AML-193 (cell line): ENCODE measurements at places on chromosomes 5 and 9.
A peak's percentile ranks its signal among the peaks of the same experiment; 100 is the strongest.

- DNase-seq: no peak
Measured at GRCh38 chr5:132383984-132384383, 14.5 kb downstream of the SLC22A5 start.

- DNase-seq: no peak
Measured at GRCh38 chr5:133332439-133333024, 279.8 kb downstream of the FSTL4 start.

DNA sequence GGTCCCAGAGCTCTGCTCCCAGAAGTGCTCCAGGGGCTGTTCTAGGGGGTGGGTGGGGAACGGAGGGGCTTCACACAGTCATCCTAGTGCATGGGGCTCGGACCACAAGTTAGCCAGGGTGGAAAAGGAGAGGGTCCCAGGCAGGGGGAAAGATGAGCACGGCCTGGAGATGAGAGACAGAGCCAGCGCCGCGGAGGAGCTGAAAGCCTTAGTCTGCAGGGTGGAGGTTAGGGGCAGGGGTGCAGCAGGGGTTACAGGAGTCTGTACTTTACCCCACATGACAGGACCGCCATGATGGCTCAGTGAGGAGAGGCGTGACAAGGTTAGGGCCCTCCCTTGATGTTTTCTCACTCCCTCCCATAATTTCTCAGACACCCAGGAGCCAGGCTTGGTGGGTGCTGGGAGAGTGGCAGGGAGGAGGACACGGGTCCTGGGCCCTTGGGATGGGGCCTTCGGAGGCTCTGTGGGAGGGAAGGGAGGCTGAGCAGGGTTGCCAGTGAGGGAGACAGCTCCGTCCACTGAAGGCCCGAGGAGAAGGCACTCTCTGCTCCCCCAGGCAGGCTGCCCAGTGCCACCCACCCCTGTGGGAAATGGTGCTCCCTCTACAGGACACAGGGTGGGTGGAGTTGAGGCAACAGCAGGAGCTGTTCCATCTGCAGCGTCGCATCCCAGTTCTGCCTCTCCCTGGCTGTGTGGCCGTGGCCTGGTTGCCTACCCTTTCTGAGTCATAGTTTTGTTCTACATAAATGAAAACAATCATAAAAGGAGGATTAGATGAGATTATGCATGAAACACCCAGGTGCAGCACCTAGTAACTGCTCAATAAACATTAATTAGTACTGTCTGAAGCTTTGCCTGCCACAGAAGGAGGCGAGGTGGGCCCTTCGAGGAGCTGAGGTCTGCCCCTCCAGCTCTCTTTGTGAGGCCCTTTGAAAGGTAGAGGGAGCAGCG lies 66.2 kb downstream of the NDST1 start:
- DNase-seq: no peak

DNA sequence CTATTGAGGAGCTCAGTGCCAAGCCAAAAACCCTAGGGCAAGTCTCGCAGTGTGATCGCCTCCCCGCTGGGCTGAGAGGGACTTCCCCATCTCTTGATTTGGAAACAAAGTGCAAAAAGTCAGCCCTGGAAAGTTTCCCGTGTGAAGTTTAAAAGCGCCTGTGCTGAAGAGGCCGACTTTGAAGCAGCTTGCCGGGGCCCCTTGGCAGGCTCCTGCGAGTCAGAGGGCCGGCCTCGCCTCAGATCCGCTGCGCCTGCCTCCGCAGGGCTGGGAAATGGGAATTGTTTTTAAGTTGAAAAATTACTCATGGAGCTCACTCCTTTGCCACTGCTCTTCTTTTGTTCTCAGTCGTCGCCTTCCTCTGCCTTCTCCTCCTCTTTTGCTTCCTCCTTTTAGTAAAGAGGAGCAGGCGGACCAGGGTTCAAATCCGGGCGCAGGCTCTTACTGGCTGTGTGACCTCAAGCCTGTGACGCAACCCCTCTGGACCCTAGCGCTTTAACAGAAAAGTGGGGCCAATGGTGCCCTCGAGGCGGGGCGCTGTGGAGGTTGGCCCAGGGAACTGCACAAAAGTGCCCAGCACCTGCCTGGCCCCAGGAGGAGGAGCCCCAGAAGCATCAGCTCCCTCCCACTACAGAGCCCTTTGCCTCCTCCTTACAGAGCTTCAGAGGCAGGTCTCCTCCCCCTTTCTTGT lies 14.7 kb upstream of the LHX2 start:
- DNase-seq: no peak

- no peak for DNase-seq
Measured at GRCh38 chr5:80834710-80835109, 125.5 kb upstream of the RASGRF2 start.

GRCh38 chr9:81964218-81965171 lies 21.2 kb downstream of the SPATA31D3 start:
- no peak for DNase-seq

- no peak for DNase-seq
Measured at GRCh38 chr9:99026956-99027298, 78.0 kb upstream of the TGFBR1 start.

GRCh38 chr5:65926276-65926783 lies at the start of gene ERBIN:
Gene ERBIN, plus strand, starts transcription at chr5:65926575. Its CDS starts 66,144 bp downstream, at chr5:65992719.
- peak; percentile 53 for DNase-seq

- DNase-seq: no peak
Measured at GRCh38 chr5:58738336-58738735, 155.5 kb downstream of the RAB3C start.

DNA sequence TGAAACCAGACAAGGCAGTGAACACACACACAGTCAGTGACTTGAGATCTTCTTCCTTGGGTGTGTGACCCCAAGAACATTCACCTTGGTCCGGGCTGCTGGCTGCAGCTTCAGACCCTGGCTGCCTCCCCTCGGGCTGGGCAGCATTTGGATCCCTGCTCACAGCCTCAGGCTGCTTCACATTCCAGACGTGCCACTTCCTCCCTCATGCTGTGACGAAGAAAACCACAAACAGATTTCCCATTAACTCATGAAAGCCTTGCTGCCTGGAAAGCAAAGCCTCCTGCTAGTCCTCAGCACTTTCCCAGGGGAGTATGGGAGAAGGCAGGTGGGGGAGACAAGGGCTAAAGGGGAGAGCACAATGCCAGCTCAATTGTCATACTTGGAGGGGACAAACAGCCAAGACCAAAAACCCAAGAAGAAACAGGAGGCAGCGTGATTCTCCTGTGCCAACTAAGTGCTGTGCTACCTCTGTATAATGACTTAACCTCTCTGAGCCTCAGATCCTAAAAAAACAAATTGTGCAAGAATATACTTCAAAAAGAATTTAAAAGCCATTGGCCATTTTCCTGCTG lies 594.6 kb upstream of the BRINP1 start:
- DNase-seq: no peak

GRCh38 chr5:128681764-128682592 lies 143.9 kb upstream of the FBN2 start:
- DNase-seq: no peak

GRCh38 chr9:39587844-39588499 lies 232.5 kb downstream of the SPATA31A1 start:
- DNase-seq: no peak

GRCh38 chr5:168736281-168736831 lies 157.2 kb upstream of the PANK3 start:
- no peak for DNase-seq

GRCh38 chr5:157463621-157464518 lies 3.9 kb downstream of the NIPAL4 start:
- no peak for DNase-seq

DNA sequence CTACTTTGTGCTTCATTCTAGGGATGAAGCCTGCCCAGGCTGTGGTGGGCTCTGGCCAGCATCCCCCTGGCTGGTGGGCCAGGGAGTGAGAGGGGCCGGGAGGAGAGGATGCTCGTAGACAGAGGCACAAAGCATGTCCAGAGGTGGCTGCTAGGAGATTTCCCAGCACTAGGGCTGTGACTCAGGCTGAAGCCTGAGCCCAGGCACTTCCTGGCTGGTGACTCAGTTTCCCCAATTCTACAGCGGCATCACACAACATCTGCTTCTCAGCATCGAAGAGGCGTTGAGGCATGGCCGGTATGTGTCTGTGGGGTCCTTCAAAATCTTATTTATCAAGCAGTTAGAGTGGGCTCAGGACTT lies 55.6 kb downstream of the DUSP1 start:
- no peak for DNase-seq

GRCh38 chr5:157611571-157612476 lies 36.2 kb upstream of the ADAM19 start:
- DNase-seq: no peak

- DNase-seq: no peak
Measured at GRCh38 chr9:34928921-34929320, 29.2 kb upstream of the PHF24 start.

GRCh38 chr9:91655215-91655614 lies 231.6 kb upstream of the NFIL3 start:
- no peak for DNase-seq

DNA sequence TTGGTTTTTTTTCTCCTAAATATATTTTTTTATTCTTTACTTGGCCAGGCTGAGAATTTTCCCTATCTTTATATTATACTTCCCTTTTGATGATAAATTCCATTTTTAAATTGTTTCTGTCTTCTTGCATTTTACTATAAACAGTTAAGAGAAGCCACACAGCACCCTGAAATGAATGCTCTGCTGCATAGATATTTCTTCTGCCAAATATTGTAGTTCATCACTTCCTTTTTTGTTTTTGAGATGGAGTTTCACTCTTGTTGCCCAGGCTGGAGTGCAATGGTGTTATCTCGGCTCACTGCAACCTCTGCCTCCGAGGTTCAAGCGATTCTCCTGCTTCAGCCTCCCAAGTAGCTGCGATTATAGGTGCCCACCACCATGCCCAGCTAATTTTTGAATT lies 8.5 kb upstream of the INIP start:
- DNase-seq: no peak

- no peak for DNase-seq
Measured at GRCh38 chr9:34988218-34989002, 1.1 kb upstream of the DNAJB5 start.

GRCh38 chr5:178994580-178995340 lies at the start of gene GRM6:
Gene GRM6, minus strand, starts transcription at chr5:178995320. Its CDS starts 376 bp downstream, at chr5:178994944.
- no peak for DNase-seq

GRCh38 chr9:101455656-101456240 lies 20.2 kb upstream of the ALDOB start:
- no peak for DNase-seq

DNA sequence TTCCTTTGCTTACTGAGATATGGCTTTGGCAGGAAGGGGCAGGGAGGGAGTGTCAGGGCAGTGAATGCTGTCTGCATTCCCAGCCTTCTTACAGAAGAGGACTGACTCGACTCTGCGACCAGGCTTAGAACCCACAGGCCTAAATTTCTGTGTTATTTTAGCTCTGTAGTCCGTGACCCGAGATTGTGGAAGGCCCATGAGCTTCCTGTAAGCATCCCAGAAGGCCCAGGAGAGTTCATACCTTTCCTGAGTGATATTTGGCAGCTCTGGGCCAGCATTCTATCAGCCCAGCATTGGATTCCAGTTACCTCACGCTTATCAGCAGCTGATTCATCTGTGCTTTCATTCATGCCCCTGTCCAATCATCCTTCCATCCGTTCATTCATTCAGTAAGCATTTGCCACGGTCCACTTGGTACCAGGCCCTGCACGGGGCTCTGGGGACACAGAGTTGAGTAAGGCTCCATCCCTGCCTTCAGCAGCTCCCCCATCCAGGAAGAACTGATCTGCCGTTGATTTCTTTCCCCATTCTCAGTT lies 28.2 kb upstream of the RPL26L1 start:
- no peak for DNase-seq

DNA sequence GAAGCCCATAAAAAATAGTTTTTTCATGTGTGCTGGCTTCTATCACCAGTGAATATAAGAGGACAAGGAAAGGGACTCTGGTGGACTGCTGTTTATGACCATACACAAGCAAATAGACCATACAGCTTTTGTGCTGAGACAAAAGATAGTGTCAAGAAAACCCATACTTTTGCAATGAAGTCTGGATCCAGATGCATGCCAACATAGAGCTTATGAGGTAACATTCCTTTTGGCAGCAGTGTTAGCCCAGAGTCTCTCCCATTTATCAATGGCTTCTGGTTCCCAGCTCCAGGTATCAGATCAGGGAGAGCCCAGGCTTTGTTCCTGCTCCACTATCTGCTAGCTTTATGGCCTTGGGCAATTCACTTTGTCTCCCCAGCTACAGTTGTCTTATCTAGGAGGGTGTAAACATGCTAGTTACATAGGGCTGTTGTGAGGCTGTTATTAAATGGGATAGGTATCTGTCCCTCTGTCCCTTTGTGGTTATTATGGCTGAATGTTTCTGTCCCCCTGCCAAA lies 55.6 kb downstream of the CCDC192 start:
- DNase-seq: no peak
